ENCODE measurements at places on chromosomes 4 and X.

- no peak for DNase-seq
Observed at GRCh38 chrX:138150709-138151108, 560.8 kb downstream of the FGF13 start.

GRCh38 chr4:154314248-154314647, 177.4 kb downstream of the DCHS2 start:
- DNase-seq: no peak

GRCh38 chr4:176782794-176783193, 9.9 kb downstream of the VEGFC start:
- no peak for DNase-seq

- no peak for DNase-seq
Observed at GRCh38 chr4:180810581-180810980, 1432.6 kb upstream of the TENM3 start.

- DNase-seq: no peak
Observed at GRCh38 chr4:122826553-122827257, at the start of gene FGF2. Gene FGF2, plus strand, starts transcription at chr4:122826831. Its CDS starts 344 bp downstream, at chr4:122827175.

DNA sequence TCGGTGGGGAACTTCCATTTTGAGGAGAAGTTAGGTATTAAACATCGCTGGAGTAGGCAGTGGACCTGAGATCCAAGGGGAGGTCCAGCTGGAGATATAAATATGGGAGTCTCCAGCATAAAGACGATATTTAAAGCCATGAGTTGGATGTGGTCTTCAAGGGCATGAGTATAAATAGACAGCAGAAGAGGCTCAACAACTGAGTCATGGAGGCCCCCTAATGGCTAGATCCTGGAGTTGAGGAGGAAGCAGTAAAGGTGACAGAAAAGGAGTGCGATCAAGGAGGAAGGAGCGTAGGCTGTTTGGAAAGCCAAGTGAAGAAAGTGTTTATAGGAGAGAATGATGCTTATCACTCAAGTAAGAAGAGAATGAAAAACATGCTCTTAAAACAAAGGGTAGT, 18.1 kb upstream of the APBB2 start:
- no peak for DNase-seq

- no peak for DNase-seq
Observed at GRCh38 chrX:140664939-140665338, 44.6 kb upstream of the LINC00632 start.

- DNase-seq: no peak
Observed at GRCh38 chr4:85833302-85833701, 358.4 kb downstream of the ARHGAP24 start.

DNA sequence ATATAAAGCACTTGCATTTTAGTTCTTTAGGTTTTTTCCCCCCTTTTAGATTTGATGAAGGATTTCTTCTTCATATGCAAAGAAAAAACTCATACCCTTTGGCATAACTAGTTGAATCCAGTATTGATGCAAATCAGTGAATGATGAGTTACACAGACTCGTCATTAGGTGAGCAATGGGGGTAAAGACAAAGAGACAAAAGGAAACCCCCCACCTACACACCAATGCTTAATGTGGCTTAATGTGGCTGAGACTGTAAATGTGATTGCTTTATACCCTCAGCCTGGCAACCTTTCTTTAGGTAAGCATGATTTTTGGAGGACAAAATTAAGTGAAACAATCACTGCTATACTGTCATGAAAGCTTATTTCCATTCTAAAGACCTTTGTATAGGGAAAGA, 39.5 kb downstream of the CD40LG start:
- DNase-seq: no peak

DNA sequence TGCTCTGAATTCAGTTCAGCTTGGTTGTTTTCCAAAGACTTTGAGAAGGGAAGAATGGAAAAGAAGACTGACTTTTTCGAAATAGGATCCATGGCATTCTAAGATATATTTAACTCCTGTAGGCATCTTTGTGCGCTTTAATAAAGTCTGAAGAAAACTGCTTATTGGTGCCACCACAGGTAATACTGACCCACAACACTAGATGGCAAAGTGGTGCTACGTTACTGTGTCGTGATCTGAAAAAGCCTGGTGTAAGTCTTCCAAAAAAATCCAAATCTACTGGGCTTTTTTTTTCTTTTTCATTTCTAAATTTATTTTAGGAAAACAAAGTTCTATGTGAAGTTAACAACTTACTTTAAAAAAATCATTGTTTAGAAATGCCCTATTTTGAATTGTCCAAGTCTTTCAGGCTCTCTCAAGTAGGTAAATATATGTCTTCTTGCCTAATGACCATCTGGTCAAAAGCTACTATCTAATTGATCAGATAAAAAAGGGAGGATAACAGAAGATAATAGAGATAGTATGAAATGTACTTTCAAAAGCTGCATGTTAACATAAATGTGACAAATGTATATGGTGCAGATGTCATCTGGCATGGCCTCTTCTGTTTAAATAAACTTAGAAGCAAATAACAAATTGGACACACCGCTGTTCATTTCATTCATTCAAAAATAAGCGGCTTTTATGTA, 47.0 kb upstream of the MID1IP1 start:
- DNase-seq: no peak

DNA sequence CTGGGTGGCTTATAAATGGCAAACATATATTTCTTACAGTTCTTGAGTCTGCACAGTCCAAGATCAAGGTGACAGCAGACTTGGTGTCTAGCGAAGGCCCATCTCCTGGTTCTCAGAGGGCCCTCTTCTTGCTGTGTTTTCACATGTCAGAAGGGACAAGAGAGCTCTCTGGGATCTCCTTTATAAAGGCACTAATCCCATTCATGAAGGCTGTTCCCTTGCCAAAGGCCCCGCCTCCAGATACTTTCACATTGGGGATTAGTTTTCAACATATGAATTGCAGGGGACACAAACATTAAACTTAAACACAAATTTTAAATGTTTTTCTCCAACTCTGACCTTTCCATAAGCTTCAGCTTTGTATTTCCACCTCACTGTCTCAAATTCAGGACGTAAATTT, 1135.0 kb upstream of the TENM3 start:
- DNase-seq: no peak

DNA sequence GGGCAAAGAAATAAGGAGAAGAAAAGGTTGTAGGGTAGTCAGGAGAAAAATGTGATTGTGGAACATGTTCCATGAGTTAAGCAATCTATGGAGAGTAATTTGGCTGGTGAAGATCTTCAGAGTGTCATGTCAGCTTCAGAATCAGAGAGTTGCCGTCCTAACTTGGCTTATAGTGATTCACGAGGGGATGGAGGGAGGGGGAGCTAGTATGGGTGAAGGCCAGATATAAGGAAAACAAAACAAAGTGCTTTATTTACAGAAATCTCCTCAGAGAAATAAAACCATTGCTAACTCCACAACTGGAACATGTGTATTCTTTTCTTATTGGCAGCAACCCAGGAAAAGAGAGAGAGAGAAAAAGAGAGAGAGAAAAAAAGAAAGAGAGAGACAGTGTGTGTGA, 256.5 kb upstream of the NRK start:
- no peak for DNase-seq

DNA sequence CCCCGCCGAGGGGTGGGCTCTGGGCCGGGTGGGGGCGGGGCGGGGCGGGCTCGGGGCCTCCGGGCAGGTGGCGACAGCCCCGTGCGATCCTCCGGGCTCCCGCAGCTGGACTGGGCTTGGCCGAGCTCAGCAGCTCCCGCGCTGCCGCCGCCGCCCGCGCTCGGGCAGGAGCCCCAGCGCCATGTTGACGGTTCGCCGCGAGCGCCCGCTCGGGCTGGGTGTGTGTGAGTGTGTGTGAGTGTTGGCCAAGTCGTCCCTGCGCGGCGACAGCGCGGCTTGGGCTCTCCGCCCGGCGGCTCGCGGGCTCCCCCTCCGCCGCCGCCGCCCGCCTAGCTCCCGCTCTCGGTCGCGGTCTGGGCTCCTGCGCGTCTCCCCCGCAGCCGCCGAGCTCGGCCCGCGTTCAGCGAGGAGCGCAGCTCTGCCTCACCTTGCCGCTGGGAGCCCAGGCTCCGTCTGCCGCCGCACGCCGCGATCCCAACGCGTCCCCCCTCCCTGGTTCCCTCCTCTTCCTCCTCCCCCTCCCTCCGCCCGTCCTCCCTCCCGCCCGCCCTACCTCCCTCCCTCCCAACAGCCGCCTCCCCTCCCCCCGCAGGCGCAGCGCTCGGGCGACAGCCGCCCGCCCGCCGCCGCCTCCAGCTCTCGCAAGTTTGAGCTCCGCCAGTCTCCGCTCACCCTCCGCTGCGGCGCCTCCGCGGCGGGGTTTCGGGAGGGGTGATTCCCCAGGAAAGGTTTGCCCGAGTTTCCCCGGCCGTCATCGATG, at the start of gene BCOR:
BCOR (minus strand) TSS at position 455 of the 760 bp plus-strand sequence. CDS start 20,029 bp downstream, outside the sequence.
- DNase-seq: peak; percentile 57

DNA sequence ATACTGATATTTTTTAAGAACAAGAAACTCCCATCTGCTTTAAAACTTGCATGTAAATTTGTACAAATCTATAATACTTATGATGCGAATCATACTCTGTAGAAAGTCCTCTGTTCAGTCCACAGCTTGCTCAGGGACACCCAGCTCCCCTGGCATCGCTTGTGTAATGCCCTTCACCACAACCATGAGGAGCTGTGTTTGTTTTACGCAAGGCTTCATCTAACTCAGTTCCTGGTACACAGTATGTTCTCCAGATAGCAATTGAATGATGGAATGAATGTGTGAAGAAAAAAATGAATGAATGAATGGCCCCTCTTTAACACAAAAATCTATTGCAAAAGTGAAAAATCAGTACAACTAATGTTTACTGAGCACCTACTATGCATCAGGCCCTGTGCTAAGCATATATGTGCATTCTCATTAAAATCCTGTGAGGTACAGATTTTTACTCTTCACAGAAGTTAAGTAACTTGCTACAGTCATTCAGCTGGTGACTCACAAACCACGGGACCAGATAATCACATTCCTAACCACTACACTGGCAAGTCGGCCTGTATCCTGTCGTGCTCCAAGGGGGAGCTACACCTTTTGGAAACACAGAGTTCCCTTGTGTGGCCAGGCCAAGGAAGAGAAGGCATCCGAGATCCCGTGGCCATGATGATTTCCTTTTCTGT, 58.7 kb upstream of the KDR start:
- no peak for DNase-seq

- no peak for DNase-seq
Observed at GRCh38 chr4:13918110-13918509, 290.6 kb upstream of the BOD1L1 start.

DNA sequence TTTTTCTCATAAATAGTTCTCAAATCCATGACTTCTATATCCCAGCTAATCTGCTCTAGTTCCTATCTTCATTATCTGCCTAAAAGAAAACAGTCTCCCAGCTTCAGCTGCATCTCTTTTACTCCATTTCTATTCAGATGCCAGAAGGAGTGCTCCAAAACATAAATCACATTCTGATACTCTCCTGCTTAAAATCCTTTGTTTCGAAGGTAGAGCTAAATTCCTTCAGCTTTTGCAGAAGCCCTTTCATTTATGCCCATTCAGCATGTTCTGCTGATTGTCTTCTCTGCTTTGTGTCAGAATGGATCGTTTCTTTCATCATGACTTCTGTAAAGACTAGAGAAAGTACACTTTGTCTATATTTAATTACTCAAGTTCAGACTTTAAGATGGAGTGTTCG, 440.1 kb upstream of the SMIM31 start:
- DNase-seq: no peak

GRCh38 chr4:39714166-39714565, 16.2 kb downstream of the UBE2K start:
- DNase-seq: no peak

DNA sequence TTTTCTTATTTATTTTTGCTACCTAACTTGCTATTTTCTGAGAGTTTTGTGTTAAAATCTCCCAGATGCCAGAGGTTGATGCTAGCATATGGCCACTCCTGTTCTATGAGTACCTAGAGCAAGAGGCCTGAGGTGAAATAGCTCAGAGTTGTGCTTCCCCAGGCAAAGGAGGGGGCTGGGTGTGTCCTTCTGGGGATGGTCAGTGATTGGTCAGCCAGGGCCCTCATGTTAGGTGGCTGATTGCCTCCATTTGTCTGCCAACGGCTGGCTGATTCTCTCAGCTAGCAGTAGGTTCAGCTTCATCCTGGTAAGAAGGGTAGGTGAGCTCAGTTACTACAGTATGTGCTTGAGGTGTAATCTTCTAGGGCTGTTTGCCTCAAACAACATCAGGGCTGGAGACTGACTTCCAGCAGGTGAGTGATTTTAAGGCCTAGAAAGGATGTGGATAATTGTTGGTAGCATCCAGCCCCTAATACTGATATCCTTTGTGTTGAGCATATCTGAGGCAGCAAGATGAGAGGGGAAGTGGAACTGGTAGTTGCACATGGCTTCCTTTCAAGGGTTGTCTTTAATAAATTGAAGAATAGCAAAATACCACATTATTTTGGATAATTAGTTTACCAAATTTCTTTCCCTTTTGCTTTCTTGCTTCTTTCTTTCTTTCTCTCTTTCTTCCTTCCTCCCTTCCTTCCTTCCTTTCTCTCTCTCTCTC, 62.5 kb upstream of the RHOH start:
- no peak for DNase-seq

DNA sequence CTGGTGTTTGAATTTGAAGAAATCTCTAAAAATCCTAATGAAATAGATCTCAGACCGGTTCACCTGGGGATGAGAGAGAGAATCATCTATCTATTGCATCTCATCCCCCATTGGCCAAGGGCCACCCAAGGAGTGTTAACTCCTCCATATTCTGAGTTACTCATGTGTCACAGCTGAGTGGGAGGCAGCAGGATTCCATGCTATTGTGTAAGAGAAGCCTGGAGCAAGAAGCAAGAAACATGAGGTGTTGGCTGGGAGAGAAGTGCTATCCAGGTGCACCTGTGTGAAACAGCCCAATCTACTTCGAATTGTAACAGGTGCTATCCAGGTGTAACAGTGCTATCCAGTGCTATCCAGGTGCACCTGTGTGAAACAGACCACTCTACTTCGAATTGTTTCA, 150.3 kb upstream of the MAOA start:
- DNase-seq: no peak

DNA sequence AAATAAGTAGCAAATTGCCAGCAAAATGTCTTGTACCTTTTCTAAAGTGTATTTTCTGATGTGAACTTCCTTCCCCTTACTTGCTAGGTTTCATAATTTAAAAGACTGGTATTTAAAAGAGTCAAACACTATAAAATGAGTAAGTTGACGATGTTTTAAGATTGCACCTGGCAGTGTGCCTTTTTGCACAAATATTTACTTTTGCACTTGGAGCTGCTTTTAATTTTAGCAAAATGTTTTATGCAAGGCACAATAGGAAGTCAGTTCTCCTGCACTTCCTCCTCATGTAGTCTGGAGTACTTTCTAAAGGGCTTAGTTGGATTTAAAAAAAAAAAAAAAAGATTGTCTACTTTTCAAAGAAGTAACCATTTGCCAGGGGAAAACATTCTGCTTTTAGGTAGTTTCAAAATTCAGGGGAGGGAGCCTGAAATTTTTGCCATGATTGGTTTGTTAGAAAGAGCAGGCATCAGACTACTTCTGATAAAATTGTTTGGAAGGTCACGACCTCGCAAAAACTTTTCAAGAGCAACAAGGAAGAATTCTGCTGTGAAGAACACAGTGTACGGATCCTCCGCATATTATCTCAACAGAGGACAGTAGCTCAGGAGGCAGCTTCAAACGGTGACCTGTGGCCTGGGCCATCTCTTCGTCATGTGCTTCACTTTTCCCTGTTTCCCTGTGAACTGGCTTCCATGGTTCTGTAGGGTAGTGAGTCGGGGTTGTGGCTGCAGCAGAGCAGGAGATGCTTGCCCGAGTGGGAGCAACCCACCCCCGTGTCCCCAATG, 66.1 kb downstream of the CDS1 start:
- DNase-seq: no peak

GRCh38 chr4:25575611-25576010, 80.0 kb upstream of the SLC34A2 start:
- DNase-seq: no peak
